Left ventricle myocardium inferior (tissue), 1 donor: ENCODE measurements at places on chromosomes 3 and 15. TPM values are rescaled to one million over a fixed set of nuclear protein-coding genes. Genes with fewer than 3 reads are reported as not detected.

CAMK1 gene
- 12.3 TPM for total RNA-seq

TLR9 gene
- total RNA-seq: 0.66 TPM

MTFMT gene
- 18.6 TPM for total RNA-seq

DNAH12 gene
- total RNA-seq: 0.16 TPM

GRCh38 chr3:136249091-136249490 lies 1.0 kb upstream of the PCCB start:
- H3K4me1 ChIP-seq: peaks cover 28% of the 10 kb centered on the region
- no peak overlapping the region for H3K27ac ChIP-seq
- no peaks in the 10 kb centered on the region for H3K36me3 ChIP-seq
- DNase-seq: no peak
- H3K4me3 ChIP-seq: no peak overlapping the region

- H3K27me3 ChIP-seq: no peaks in the 10 kb centered on the region
- no peak for DNase-seq
- peaks cover 20% of the 10 kb centered on the region for H3K36me3 ChIP-seq
Observed at GRCh38 chr15:80967991-80968510, 21.6 kb downstream of the MESD start.

DNA sequence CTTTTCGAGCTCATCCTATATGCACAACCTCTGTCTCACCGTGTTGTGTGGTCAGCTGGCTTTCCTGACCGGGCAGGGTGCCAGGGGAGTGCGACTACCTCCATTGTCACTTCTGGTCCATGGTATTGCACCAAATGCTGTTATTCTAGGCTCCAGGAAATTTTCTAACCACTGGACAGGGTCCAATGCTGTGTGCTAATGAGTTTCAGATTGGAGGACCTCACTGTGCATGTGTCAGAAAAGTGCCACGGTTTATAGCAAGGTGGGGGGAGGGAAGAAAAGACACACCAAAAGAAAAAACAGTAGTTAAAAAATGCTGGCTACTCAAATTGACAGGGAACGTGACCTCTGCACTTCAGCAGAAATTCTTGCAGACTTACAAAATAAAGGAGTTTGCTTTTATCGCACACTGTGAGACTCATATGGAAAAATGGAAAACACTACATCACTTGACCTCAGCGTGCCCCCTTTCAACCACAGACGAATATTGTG lies 480.1 kb downstream of the FOXP1 start:
- no peaks in the 10 kb centered on the region for H3K27me3 ChIP-seq
- H3K27ac ChIP-seq: peak overlapping the region; percentile 0
- DNase-seq: peak; percentile 70
- H3K36me3 ChIP-seq: no peaks in the 10 kb centered on the region
- H3K4me1 ChIP-seq: peaks cover 75% of the 10 kb centered on the region

DNA sequence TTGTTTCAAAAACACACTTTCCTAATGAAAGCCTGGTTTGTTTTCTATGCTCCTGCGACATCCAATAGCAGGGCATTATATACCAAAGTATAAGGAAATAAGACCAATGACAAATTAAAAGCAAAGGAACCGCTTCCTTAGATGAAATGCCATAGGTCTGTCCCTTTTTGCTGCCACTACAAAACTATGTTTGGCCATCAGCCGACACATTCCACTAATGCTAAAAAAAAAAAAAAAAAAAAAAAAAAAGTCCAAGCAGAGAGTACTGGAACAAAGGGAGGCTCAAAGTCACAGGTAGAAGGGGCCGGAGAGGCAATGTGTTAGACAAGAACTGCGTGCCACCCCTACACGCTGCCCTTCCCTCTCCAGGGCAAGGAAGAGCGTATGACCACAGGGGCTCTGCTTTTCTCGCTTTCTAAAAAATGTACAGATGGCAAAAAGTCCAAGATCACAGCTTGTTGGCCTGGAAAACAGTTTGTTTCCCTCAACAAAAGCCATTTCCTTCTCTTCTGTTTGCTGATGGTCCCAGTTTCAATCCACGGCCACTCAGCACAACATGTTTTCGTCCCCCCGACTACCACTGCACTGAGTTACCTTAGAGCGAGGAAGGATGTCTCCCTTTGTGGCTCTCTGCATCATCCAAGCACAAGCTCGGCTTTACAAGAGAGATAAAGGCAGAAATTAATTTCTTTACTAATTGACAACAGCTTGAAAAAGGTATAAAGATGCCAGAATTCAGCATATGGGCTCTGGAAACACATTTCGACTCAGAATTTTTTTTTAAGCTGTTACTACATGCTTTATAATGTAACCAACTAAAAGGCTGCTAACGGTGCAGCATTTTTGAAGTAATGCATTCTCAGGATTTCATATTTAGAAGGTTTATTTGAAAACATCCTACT lies 70.8 kb downstream of the ABTB1 start:
- peak overlapping the region; percentile 96 for H3K27ac ChIP-seq
- H3K4me3 ChIP-seq: no peak overlapping the region
- H3K36me3 ChIP-seq: no peaks in the 10 kb centered on the region
- no peak for DNase-seq

DNA sequence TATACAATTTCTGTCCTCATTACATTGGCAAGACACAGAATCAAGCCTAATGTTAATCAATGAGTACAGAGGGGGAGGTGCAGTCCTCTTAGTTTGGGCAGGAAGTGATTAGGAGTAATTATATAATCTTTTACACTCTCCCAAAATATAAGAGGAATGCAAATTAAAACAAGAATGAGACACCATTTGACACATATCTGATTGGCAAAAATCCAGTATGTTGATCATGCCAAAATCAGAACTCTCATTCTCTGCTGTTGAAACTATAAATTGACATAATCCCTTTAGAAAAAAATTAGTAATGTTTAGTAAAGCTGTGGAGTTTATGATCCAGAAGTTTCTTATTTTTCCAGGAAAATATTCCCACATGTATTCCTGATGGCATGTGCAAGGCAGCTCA lies 373.4 kb downstream of the EPHA6 start:
- DNase-seq: no peak
- no peaks in the 10 kb centered on the region for H3K27me3 ChIP-seq
- H3K4me1 ChIP-seq: no peaks in the 10 kb centered on the region
- no peak overlapping the region for H3K4me3 ChIP-seq
- no peak overlapping the region for H3K27ac ChIP-seq
- no peaks in the 10 kb centered on the region for H3K36me3 ChIP-seq

- no peaks in the 10 kb centered on the region for H3K4me1 ChIP-seq
- H3K4me3 ChIP-seq: no peak overlapping the region
- no peak for DNase-seq
- H3K27me3 ChIP-seq: peaks cover 5% of the 10 kb centered on the region
Observed at GRCh38 chr3:118828351-118828750, 206.3 kb downstream of the IGSF11 start.
